ENCODE measurements at places on chromosomes 13 and 19.
A peak's percentile ranks its signal among the peaks of the same experiment; 100 is the strongest.

GRCh38 chr13:103130146-103130545, 63.9 kb upstream of the SLC10A2 start:
- no peak for DNase-seq

- DNase-seq: no peak
Measured at GRCh38 chr13:30551189-30551588, 66.5 kb upstream of the USPL1 start.

- DNase-seq: no peak
Measured at GRCh38 chr19:2416321-2417097, 10.9 kb downstream of the TIMM13 start.

- DNase-seq: no peak
Measured at GRCh38 chr13:75101348-75101747, 380.6 kb downstream of the TBC1D4 start.

DNA sequence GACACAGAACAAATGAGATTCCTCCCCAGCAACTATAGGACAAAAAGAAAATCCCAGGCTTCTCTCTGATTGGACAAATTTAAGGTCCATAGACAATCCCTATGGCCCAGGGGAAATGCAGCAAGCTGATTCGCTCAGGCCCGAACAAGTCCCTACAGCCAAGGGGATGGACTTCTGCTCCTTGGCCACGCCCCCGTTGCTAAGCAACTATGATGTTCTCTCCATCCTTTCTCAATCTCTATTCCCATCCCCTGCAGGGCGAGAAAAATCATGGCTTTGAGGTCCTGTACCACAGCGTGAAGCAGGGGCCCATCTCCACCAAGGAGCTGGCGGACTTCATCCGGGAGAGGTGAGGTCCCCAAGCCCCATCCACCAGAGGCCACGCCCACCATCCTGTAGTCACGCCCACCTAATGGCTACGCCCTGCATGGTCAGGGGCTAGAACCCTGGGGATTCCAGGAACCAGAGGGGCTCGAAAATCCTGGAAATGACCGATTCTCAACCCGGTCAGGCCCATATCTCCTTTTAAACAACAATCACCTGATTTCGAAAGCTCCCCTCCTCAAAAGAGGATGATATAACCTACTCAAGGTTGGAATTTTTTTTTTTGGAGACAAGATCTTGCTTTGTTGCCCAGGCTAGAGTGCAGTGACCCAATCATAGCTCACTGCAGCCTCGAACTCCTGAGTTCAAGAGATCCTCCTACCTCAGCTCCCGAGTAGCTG, 11.4 kb downstream of the FCHO1 start:
- no peak for DNase-seq

DNA sequence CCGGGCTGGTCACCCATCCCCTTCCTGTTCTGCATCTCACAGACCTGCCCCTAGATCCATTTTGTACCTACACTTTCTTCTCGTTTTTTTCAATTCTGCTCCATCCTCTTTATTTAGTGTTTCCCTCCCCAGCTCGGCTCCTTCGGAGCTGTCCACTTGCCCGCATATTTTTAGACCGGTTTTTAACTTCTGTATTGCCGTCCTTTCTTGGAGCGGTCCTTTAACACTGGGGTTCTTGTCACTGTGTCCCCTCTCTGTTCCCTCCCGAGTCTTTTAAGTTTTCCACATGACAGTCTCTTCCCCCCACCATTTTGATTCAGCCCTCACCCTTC, 1.7 kb downstream of the ARHGAP35 start:
- peak; percentile 41 for DNase-seq

- no peak for DNase-seq
Measured at GRCh38 chr13:107881362-107881761, 334.0 kb downstream of the LIG4 start.

DNA sequence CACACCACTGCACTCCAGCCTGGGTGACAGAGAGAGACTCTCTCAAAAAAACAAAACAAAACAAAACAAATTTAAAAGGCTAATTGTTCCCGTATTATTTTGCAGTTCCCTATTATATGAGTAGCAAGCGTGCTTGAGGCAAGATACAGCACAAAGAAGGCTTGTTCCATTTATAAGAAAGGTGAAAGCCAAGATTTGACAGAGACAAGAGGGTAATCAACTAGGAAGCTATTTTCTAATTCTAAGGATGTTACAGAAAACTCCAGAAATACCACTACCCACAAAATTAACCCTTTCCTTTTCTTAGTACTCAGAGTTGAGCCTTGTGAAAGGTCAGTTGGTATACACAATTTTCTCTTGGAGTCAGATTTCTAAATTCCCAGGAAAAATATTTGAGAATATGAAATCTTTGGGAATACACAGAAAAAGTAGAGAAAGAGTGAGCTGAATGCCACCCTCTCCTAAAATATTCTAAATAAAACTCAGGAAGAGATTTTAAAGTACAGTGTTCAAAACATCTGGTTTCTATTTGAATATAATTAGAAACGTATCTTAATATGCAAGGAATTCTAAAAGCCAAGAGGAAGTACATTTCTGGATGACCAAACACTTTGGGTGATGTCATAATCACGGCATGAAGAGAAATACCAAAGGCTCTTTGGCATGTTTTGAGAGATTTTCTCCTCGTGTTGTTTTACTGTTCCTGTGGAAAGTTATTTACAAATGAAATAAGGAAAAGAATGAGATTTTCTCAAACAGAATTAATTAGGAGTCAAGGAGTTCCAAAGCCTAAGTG, 63.0 kb upstream of the FLT1 start:
- no peak for DNase-seq

DNA sequence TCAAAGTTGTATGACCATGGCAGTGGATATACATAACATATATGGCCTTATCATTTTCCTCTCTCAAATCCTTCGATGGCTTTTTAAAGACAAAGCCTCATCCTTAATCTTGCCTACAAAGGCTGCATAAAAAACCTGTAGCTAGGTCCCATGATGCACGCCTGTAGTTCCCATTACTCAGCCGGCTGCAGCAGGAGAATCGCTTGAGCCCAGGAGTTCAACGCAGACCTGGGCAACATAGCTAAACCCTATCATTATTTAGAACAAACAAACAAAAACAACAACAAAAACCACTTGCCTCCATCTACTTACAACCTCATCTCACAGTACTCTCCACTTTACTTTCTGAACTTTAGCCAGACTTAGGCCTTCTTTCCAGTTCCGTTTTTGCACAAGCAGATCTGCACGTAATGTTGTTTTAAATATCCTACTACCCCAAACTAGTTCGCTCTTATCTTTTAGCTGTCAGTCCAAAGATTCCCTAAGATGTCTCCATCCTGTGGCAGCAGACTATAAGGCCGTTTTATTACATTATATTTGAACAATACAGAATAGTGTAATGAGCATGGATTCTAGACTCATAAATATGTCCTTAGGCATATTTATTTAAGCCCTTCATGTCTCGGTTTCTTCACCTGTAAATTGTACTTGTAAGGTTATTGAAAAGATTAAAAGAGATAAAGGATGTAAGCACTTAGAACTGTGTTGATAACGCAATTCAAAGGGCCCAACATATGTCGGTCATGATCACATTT, 969 bp upstream of the POMP start:
- DNase-seq: no peak

DNA sequence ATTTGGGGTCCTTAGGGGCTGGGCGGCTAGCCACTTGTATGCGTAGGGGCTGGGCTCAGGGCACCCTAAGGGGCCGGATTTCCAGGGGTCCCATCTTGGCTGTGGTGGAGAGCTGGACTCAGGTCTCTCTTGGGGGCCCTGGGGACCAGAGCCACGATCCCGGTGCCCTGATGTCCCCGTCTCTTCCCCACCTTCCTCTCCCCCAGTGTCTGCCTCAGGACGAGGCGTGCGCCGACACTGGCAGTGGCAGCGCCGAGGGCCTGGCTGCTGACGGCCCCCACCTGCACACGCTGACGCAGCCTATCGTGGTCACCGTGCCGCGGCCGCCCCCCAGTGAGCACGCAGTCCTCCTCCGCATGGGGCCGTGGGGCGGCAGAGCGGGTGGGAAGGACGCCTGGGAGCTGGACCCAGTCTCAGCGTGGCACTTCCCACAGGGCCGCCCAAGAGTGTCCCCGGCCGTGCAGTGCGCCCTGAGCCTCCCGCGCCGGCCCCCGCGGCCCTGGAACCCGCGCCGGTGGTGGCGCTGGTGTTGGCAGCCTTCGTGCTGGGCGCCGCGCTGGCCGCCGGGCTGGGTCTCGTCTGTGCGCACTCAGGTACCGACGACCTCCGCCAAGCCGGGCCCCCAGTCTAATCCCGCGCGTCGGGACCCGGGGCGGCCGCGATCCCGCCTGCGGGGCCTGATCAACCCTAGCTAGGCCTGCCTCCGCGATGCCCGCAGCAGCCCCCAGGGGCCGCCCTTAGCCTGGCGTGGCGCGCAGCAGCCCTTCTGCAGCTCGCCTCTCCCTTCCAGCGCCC, 2.7 kb upstream of the SNAPC2 start:
- DNase-seq: peak; percentile 49

DNA sequence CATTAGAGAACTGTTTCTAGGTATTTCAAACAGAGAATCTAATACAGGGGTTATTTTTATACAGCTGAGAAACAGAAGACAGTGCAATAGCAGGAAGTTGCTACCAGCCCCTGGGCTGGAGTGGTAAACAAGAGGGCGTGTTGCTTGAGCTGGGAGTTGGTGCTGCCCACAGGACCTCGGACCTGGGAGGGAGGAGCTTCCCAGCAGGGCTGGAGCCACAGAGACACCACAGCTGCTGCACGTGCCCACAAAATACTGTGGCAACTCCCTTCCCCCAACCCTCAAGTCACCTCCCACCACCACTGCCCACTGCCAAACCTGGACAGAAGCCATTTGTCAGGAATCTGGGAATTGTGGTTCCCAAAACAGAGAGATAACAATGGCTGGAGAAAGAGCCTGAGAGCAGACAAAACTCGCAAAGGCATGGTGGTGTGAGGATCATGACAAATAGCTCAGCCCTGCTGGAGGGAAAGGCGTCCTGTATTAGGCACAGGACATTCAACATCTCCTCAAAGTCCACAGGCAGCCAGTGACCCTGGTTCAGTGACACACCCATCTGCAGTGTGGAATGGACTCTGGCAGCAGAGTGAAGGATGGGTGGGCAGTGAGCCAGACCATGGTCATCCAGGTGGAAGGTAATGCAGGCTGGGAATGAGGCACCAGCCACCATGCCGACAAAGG, 57.2 kb downstream of the SPATA13 start:
- DNase-seq: no peak

- DNase-seq: peak; percentile 48
Measured at GRCh38 chr19:30670011-30670329, 297.8 kb downstream of the ZNF536 start.

- DNase-seq: no peak
Measured at GRCh38 chr13:40637643-40638042, 28.8 kb downstream of the FOXO1 start.

- no peak for DNase-seq
Measured at GRCh38 chr13:100115693-100116254, 26.9 kb downstream of the PCCA start.

- DNase-seq: peak; percentile 40
Measured at GRCh38 chr13:90032841-90033493, 1314.5 kb upstream of the MIR17HG start.

DNA sequence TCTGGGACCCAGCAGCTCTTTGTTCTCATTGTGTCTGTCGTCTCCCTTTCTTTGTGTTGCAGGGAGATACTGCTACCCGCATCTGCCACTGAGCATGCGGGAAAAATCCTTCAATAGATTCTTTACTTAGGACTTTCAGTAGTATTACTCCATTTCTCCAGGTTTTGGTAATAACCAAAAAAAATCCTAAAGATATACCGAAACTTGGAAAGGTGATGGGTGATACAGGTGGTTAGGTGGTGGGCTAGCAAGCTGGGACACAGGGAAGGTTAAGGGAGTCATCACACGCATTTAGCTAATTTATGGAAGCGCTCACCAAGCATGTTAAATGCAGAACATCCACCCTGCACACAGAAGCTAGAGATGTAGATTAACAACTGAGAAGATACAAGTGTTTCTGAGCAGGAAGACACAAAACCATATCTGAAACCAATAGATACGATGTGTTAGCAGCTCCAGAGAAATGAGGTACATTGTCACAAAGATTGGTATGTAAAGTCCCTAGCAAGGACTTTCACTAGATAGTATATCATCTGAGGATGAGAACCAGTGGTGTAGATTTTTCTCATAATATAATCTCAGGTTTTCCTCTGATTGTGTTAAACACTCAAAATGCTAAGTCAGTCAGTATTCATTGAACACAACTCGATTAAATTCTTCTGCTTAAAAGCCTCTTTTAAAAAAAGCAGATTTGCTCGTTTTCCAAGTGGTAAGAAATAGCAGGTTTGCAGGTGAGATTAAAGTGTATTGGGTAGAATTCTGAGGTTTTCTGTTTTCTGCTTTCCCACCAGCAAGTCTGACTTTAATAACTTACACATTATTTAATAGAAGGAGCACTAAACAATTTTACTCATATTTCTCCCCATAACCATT, 1.2 kb upstream of the SLAIN1 start:
- DNase-seq: no peak

GRCh38 chr19:3693025-3693925, 7.0 kb downstream of the PIP5K1C start:
- DNase-seq: no peak

DNA sequence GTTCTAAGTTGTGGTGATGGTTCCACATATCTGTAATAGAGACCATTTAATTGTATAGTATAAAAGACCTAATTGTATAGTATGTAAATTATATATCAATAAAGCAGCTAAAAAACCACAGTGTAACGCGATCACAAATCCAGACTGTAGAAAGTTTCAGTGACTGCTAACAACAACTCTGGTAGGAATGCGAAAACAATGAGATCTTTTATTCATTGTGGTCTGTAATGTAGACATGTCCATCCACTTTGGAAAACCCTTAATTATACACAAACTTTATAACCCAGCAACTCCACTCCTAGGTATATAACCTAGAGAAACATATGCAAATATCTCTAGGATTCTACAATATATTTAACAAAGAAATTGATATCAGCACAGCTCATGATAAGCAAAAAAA, 549.5 kb downstream of the SLITRK1 start:
- DNase-seq: no peak

DNA sequence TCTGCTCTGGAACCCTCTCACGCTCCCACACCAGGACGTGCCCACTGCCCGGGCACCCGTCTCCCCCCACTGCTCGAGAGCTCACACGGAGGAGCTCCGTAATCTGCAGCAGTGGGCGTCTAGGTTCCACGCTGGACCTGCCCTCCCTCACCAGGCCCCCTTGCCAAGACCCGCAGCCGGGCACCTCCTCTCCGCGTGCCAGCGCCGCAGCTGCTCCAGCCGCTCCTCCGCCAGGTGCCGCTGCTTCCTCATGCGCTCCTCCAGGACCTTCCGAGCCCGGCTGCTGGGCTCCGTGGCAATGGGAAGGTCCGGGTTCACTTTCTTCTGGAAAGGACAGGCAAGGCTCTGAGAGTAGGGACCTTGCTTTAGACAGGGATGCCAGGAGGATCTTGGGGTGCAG, 35.0 kb upstream of the MATK start:
- DNase-seq: no peak

DNA sequence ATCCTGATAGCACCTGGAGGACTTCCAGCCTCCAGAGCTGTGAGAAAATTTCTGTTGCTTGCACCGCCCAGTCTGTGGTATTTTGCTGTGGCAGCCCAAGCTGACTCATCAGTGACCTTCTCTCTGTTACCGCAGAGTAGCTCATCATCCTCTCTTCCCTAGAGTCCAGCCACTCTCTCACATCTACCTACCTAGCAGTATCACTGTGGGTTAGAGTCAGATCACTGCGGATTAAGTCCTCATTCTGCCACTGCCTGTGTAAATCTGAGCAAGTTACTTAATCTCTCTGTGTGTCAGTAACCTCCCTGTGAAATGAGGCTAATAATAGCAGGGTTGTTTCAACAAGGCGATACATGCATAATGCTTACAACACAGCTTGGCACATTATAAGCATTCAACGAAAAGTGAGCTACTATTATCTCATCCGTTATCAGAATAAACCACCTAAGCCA, 40.3 kb upstream of the USPL1 start:
- no peak for DNase-seq
